NCI-H2029 (cell line): ENCODE measurements at places on chromosomes 5 and 9.

DNA sequence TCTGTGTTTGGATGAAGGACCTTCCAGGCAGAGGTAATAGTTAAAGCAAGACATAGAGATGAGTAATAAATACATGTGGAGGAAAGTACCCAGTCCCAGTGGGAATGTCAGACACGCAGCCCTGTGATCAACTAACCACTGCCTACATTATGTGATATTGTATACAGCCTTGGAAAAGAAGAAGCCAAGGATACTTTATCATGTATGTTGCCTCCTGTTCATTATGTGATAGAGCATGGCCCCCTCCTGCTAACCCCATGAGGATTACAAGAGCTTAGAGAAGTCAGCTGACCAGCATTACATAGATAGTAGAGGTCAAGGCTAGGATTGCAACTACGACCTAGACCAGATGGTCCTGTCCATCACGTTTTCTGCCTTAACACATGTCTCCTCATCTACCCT lies 497.0 kb upstream of the TNC start:
- no peak for DNase-seq

DNA sequence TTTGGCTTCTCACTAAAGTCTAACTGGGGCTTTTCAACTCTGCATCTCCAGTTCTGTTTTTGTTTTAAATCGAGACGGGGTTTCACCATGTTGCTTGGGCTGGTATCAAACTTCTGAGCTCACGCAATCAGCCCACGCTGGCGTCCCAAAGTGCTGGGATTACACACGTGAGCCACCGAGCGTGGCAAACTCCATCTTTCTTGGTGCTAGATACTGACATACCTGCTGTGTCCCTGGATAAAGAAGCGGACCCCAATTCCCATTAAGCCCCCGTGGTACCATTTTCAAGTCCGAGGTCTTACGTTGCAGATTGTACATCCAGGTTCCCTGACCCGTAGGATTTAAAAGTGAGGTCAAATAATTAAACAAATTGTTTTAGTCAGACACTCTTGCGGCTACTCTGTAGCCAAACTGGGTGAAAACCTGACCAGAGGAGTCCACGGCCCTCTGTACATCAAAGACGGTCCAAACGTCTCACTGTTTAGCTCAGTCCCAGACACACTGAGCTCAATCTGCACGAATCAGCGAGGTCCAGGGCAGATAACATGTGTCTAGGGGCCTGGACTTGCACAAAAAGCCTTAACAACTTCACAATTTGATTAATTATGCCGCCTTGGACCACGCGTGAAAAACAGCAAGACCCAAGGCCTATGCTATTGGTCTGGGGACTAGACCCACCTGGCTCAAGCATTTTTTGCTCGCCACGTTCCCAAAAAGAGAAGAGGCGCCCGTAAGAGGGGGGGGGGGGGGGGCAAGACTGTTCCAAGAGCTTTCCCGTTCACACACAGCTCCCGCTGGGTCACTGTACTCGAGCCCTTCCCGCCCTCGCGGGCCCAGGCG lies 727 bp upstream of the DNAJA1 start:
- no peak for DNase-seq

GRCh38 chr5:180950291-180950949 lies 38.2 kb upstream of the BTNL3 start:
- no peak for DNase-seq

GRCh38 chr5:72951671-72952468 lies 4.0 kb upstream of the FCHO2 start:
- DNase-seq: no peak

DNA sequence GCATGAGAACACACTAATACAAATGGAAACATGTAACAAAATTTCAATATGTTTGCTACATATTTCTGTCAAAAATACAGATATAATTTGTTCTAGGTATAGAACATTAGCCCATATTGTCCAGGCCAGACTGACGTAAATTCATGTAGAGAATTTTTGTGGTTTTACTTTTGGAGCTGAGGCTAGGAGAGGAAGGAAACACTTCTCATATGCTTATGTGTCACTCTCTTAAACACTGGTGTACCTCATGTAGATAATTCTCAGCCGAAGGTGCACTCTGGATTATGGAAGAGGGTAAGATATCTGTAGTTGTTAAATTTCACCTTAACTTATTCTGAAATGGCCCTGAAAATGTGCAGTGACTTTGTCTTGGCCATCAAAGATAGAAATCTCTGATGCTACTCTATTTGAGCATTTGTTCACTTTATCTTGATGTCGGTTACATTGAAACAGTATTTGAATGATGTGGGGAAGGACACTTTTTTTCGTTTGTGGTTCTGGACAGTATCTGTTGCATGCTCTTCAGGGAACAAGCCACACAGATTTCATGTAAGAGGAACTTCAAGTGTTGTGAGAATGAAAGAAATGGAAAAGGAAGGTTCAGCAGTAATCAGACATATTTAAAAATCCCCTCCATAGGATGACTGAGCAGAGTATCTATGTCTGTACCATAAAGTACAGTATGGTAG lies 202.7 kb downstream of the SPATA31D1 start:
- no peak for DNase-seq

DNA sequence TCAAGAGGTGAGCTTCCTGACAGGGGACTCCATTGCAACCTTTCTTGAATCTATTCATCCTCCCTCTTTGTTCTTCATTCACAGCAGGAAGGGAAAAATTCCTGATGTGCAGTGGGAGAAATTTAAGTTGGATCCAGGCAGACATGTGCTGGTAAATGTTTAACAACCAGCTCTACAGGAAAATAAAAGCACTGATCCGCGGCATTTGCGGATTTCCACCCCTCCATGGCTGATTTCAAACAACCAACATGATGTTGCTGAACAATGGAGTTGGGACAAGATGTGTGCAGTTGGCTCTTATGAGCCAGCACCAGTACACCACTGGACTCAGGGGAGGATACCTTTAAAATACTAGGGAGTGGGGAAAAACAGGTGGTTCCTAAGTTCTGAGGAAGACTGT lies 47.0 kb downstream of the SPRY4 start:
- no peak for DNase-seq

DNA sequence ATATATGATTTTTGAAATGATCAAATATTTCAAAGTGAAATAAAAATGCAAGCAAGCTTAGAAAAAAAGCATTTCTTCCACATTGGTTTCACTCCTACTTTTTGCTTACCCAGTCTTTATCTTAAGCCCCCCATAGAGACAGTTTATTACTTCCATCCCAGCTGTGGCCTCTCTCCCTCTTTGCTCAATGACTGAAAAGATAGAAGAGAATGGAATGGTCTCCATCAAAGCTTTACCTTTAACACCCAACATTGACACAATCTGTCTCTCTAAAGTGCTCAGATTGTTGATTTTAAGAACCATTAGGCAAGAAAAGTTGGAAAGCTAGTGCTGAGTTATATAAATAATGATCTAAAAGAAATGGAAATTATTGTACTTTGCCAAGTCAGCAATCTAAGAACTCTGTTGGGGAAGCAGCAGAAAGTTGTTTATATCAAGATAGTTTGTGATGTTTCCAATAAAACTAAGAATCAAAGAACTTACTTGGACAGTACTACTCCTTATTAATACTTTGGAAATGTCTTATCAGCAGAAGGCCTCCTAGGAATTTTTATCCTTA lies 277.5 kb upstream of the NREP start:
- no peak for DNase-seq

DNA sequence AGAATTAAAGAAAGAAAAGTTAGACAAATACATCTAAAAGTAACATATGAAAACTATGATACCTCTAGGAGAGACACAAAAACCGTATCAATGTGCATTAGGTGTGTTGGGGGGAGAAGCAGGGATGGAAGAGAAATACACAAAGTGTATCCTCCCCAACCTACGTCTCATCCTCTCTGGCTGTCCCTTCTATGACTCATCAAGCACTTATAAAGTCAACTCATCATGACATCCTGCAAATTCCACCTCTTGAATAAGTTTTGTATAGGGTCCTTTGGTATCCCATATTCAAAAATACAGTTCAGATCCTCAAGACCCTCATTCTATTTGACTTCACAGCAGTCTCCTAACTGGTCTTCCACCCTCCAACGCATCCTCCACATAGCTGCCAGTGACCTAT lies 917.6 kb upstream of the DMAC1 start:
- DNase-seq: no peak

- DNase-seq: no peak
Observed at GRCh38 chr5:179827680-179828079, 7.0 kb downstream of the SQSTM1 start.

DNA sequence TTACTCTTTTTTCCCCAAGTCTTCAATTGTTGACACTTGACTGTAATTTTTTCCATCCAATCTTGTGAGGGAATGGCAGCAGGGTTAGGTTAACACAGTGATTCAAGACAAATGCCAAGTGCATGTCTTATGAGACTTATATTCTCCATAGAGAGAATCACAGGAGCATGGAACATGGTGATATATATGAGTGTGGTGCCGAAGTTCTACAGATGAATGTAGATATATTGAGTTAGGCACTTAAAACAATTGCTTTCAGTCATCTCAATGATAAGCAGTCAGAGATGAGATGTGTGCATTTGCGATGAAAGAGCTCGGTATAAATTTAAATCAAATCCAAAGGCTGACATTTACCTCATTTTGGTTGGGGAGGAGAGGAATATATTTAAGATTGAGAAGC lies 211.2 kb downstream of the CDH10 start:
- DNase-seq: no peak

DNA sequence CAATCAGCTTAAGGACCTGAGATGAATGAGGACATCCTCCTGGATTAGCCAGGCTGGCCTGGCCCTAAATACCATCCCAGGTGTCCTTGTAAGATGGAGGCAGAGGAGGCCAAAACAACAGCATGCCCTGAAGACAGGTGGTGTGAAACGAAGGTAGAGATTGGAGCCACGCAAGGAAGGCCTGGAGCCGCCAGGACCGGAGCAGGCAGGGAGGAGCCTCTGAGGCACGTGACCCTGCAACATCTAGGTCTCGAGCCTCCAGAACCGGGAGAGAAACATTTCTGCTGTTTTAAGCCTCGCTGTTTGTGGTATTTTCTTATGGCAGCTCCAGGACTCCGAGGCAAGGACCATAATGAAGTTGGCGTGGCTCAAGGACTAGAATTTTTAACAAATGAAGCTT lies 9.7 kb upstream of the COL5A1 start:
- DNase-seq: no peak

- DNase-seq: no peak
Observed at GRCh38 chr9:27377147-27377807, 80.3 kb upstream of the EQTN start.

GRCh38 chr9:123940721-123941523 lies 11.0 kb upstream of the DENND1A start:
- DNase-seq: peak; percentile 11

DNA sequence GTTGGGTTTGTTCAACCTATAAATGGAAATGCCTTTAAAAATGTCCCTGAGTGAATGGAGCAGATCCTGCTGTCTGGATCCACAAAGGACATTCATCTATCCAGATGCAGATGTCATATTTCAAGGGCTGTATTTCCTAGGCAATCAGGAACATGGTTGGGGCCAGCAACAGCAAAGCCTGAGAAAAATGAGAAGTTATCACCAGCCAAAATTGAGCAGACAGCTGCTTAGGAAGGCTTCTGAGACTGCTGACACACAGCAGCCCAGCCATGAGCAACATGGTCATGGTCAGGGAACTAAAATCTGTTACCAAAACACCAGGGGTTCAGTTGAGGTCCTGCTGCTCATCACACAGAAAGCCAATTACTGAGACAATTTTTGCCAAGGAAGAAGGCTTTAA lies 9.2 kb upstream of the IL7R start:
- no peak for DNase-seq

- DNase-seq: no peak
Observed at GRCh38 chr5:169746147-169746694, 109.1 kb downstream of the DOCK2 start.

DNA sequence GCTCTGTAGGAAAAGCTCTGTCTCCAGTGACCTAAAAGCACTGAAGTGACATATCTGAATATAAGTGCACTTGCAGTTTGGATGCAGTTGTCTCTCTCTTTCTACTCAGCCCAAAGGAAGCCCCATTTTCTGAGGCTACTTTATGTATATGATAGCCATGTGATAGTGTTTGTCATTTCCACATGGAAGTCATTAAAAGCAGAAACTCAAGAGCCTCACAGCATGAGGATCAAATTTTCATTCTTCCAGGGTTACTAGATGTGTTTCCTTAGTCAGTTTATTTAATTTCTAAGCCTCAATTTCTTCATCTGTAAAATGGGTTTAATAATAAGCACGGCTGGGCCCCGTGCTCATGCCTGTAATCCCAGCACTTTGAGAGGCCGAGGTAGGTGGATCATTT lies 36.7 kb downstream of the RNF44 start:
- no peak for DNase-seq

GRCh38 chr5:152477536-152477935 lies 72.5 kb upstream of the NMUR2 start:
- DNase-seq: no peak

DNA sequence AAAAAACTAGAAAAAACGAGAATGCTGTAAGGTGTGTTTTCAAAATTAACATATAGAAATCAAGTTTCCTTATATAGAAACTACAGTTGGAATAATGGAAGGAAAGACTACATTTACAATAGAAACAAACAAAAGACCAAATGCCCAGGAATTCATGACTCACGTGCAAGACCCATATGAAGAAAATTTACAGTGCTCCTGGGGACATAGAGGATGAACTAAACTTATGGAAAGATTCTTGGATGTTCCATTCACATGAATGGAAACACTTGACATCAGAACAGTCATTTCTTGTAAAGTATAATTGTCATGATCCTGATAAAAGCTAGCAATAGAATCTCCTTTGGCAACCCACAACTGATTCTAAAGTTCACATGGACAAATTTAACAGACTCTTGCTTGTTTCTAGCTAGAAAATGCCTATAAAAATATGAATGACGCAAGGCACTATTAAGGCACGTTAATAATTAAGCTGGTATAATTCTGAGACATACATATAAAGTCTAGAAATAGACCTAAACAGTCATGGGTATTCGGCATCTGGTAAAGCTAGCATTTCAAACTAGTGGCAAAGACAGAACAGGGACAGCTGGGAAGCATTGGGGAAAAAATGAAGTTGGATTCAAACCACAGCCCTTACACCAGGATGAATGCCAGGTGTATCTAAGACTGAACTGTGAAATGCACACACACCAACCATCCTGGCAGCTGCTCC lies 5.1 kb upstream of the ZFP62 start:
- no peak for DNase-seq

GRCh38 chr5:79229357-79230174 lies 6.4 kb upstream of the JMY start:
- DNase-seq: no peak

DNA sequence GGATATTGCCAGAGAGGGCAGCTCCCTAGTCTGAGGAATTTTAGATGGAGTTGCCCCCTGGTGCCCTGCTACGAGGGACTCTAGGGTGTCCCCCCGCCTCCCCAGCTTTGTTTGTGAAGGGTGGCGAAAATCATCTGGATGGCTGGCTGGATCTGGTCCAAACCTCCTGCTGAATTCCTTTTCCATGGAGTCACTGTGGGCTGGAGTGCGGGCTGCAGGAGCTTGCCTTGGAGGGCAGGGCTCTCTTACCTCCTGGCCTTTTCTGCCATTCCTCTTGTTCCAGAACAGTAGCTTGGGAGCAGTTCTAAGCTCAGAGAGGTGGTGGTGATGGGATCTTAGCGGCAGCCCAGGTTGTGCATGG lies 2.1 kb downstream of the SYNPO start:
- peak; percentile 48 for DNase-seq
